ENCODE measurements at places on chromosomes 7 and 10.
A peak's percentile ranks its signal among the peaks of the same experiment; 100 is the strongest.

GRCh38 chr10:46518028-46518725, 38.3 kb downstream of the GPRIN2 start:
- no peak for DNase-seq

GRCh38 chr7:98240961-98241673, 10.9 kb downstream of the TECPR1 start:
- no peak for DNase-seq

DNA sequence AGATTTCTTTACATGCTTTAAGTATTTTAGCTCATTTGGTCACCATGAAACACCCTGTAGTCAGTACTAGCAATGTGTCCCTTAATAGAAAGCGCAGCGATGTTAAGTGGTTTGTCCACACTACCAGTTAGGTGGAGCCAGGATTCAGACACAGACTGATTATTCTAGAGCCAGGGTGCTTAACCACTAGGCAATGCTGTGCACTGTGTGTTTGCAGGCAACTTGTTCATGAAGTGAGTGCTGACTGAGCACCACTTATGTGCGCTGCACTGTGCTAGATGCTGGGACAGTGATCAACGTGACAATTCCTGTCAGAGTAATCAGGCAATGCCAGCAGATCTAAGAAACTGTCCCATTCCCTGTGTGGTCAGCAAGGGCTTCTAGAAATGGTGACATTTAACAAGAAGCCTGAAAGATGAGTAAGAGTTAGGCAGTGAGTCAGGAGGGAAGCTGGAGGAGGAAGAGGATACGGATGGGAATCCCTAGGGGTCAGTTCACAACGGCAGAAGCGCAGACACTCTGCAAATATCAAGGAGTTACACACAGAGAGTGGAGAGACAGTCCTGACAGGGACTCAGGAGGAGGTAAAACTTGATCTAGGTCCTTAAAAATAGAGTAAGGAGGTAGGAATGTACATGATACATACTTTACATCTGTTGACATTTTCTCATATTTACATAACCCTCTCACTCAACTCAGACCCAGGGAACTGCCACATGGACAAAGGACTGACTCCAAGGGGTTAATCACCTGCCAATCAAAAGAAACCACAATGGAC, 69.7 kb upstream of the EGR2 start:
- DNase-seq = no peak

GRCh38 chr7:31160941-31161340, 108.8 kb downstream of the ADCYAP1R1 start:
- DNase-seq = no peak

GRCh38 chr7:155453296-155454182, 4.4 kb upstream of the EN2 start:
- DNase-seq = no peak

DNA sequence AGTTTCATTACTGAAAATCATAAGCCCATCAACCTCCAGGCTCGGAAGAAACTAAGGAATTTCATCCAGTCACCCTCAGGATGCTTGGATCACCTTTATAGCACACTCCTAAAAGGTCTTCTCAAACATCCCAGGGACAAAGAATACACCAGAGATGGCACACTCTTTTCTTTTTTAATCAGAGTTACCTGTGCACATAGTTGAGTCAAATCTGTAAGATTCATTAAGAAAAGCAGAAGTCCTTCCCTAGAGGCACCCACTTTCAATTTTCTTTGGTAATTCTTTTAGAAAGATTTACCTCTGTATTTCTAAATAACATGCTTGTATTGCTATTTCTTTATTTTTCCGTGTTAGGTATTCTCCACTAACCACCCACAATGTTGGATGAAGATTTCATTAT, 50.6 kb upstream of the IL6 start:
- no peak for DNase-seq

- DNase-seq = no peak
Measured at GRCh38 chr7:20862554-20862953, 75.9 kb upstream of the SP8 start.

DNA sequence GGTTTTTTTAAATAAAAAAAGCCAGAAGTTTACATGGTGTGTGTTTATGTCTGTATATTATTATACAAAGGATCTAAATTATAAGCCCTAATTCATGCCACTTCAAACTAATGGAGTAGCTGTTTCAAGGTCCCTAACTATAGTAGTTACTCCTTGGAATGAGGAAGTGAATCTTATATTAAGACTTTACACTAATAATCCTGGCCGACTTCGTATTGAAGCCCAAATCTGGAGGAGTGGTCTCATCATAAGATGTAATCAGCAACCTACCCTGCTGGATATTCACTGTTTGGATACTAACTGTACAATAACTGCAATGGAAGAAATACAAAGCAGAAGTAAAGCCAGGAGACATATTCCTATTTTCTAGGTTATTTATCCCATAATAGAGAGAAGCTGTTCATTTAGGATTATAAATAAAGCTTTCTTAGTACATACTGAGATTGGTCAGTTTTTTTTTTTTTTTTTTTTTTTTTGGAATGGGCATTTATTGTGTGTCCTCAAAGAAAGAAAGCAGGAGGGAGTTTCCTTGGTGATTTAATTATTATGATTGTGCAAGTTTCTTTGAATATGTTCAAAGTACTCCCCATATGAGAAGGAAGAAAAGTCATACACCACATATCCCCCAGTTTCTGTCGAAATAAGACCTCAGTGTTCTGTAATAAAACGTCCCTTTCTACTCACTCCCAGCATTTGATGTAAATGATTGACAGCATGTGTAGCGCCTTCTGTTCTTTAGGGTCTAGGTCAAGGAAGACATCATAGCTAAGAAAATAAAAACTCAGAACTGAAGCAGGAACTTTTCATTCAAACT, 397.8 kb downstream of the EXOC4 start:
- DNase-seq = no peak

- DNase-seq = no peak
Measured at GRCh38 chr7:87316097-87316700, 29.3 kb upstream of the CROT start.

DNA sequence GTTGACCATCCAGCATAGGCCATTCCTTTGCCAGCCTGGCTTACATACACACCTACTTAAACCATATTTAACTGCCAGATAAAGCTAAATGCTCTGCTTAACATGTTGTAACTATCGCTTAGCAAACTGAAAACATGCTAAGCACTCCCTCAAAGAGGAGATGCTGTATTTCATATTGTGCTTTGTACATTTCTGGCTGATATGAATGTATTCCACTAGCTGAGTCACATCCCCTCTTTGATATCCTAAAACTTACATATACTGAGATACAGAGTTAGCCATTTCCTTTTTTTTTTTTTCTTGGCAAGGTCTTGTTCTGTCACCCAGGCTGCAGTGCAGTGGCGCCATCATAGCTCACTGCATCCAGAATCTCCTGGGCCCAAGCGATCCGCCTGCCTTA, 99.4 kb downstream of the TPST1 start:
- DNase-seq = no peak

DNA sequence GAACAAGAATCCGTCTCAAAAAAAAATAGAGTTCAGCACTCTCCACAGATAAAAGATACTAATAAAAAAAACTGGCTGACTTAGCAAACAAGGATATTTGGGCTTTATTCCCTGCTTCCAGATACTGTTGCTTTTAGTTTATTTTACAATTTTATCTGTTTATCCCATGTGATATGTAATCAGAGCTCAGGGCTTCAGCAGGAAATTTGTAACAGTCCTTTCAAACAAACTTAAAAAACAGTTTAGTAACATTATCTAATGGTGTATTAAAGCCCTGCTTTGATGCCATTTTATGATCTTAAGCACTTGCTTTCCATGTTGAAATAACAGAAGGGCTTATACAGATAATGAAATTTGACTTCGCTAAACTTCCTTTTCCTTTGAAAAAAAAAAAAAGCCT, 28.1 kb downstream of the DCLRE1A start:
- DNase-seq = no peak

GRCh38 chr7:25569765-25570164, 341.5 kb upstream of the NPVF start:
- no peak for DNase-seq

DNA sequence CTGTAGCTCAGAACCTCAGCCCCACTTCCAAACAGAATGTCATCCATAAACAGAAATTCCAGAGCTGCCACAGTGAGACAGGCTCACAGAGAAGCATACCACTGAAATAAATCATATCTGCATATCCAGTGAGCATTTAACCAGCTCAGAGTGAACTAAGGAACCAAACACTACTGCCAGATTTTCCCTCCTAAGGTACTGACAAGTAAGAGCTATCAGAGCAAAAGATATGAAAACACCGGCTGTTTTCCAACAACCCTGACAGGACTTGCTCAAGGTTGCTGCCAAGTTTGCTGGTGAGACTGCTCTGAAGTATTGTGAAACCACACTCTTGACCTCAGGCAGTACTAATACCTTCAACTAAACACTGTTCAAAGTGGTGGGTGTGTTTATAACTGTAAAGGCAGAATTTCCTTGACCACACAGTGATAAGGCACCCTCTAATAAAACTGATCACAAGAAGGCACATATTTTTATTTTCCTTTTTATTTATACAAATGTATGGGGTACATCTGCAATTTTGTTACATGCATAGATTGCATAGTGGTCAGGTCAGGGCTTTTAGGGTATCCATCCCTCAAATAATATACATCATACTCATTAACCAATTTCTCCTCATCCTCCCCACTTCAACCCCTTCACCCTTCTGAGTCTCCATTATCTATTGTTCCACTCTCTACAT, 18.3 kb downstream of the SGMS1 start:
- peak; percentile 74 for DNase-seq

GRCh38 chr10:35633006-35633980, 8.8 kb downstream of the FZD8 start:
- DNase-seq = no peak

- no peak for DNase-seq
Measured at GRCh38 chr7:102095321-102096011, 191.2 kb upstream of the SH2B2 start.

- DNase-seq = no peak
Measured at GRCh38 chr7:47670729-47671128, 88.8 kb upstream of the TNS3 start.

DNA sequence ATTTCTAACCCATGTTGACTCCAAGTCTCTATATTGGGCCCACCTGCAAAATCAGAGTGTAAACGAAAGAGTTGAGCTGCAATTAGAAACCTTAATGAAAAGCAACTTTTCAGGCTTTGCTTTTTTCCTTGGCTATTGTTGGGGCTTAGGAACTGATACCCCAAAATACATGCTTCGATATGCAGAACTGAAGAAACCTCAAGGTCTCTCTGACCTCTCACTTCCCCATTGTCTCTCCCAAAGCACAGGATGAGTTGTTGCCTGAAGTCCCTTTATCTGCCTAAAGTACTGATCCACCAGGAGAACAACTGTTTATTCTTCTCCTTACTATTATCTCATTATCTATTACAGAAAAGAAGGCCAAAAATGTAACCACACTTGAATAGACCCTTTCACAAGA, 666.0 kb upstream of the LRRTM3 start:
- no peak for DNase-seq

DNA sequence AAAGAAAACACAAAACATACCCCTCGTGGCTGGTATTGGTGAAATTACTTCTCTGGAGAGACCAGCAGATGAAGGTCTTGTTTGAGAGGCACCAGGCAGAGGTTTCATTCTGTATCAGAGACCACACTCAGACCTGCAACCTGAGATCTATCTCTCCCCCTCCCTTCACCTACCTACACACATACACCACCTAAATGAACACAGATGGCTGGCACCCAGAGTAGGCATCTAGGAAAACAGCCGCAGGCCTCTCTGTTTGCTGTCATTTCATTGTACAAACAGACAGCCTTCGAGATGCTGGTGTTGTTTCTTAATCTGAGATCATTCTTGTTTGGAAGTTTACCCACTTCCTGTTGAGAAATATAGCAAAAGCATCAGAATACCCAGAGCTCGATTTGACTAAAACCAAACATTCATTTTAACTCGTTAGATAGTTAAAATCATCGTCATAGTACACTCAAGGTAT, 173.9 kb upstream of the SLC25A13 start:
- DNase-seq = peak; percentile 16

- no peak for DNase-seq
Measured at GRCh38 chr7:94288096-94288495, 106.6 kb upstream of the COL1A2 start.

DNA sequence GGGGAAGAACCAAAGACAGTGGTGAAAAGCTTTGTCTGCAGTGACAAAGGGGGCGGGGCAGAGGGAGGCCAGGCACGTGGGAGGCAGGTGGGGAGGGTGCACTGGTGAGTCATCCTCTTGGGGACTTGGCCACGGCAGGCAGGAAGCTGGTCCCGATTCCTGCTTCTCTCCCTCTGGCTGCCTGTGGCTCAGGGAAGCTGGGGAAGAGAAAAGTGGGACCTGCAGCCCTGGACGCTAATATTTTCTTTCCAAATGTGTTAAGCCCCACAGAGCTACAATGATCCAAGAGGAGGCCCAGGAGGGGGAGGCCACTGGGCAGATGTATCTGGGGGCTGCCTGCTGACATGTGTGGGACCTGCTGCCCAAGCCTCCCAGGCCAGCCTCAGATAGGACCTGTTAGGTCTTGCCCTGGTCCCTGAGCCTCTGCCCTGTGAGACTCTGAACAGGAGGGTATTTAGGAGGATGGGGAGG, 231.8 kb downstream of the KCNMA1 start:
- DNase-seq = peak; percentile 12

All from DMS79 treated with DMSO at 0.1 percent for 48 hours (cell line).